ENCODE measurements at places on chromosomes 3 and 15. TPM values are rescaled to one million over a fixed set of nuclear protein-coding genes. Genes with fewer than 3 reads are reported as not detected.

The CEP19 gene
- total RNA-seq = 1.1 TPM

The ARNT2 gene
- 8.2 TPM for total RNA-seq

The FBXO45 gene
- total RNA-seq = 9.8 TPM

The MYZAP gene
- total RNA-seq = 234 TPM

The FOXL2NB gene
- total RNA-seq = not detected

The TARS3 gene
- 49.0 TPM for total RNA-seq

The PRR20G gene
- not detected for total RNA-seq

The HYPK gene
- total RNA-seq = 3.7 TPM

The ANKRD63 gene
- total RNA-seq = 1.6 TPM

The TLR9 gene
- total RNA-seq = not detected

The PIF1 gene
- 3.4 TPM for total RNA-seq

The SCN5A gene
- 0.50 TPM for total RNA-seq

The LARP6 gene
- total RNA-seq = 46.5 TPM

The ADAMTSL3 gene
- total RNA-seq = 35.9 TPM

The ZNF774 gene
- 1.2 TPM for total RNA-seq

The TNNC1 gene
- 2.4 TPM for total RNA-seq

The EXD1 gene
- not detected for total RNA-seq
